Fibroblast of skin of right quadriceps (primary cell): ENCODE measurements at places on chromosomes 6 and 20.

DNA sequence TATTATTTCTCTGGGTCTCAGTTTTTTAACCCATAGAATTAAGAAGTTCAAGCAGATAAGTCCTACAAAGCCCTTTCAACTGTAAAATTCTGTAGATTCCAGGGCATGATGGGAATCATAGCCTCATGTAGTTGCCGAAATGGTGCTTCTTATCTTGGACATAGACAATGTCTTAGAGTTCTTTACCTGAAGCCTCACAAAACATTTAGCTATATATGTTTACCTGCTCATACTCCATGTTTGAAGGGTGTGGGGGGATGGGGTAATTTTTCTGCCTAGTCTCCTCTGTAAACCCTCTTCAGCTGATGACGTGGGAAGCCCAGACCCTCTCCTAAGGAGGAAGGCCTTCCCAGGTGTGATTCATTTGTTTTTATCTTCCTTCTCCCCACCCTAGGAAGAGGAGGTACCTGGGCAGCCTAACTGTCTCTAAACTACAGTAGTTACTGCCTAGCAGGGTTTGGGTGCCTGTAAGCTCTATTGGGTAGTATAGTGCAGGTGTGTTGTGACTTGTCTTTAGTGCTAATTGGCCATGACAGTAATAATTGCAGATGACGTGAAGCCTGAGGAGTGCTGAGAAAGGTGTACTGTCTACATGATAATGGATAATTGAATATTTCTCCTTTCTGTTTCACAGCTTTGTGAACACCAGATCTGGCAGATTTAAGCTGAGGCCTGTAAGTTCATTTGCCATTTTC, 230.8 kb downstream of the TFAP2B start:
- no peak for DNase-seq

DNA sequence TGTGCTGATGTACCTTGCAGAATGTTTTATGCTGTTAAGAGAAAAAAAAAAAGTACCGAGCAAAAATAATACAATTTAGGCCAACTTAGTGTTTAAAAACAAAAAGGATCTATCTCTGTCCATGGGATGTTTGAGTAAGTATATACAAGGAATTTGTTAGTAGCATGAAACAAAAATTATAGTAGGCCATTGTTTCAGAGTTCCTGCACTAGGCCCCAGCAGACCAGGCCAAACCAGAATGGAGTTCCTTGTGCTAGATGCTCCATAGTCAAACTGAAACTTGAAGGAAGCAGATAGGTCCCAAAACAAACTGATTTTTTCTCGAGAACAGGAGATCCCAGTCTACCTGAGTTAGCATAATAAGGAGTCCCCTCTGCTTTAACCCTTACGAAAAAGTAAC, 72.5 kb downstream of the SNX9 start:
- no peak for DNase-seq

GRCh38 chr6:156450421-156450820, 326.8 kb upstream of the ARID1B start:
- DNase-seq = no peak

GRCh38 chr6:148677594-148678476, 69.0 kb upstream of the UST start:
- no peak for DNase-seq

- no peak for DNase-seq
These were observed 9.1 kb upstream of the FOXP4 start for GRCh38 chr6:41536795-41537758.

DNA sequence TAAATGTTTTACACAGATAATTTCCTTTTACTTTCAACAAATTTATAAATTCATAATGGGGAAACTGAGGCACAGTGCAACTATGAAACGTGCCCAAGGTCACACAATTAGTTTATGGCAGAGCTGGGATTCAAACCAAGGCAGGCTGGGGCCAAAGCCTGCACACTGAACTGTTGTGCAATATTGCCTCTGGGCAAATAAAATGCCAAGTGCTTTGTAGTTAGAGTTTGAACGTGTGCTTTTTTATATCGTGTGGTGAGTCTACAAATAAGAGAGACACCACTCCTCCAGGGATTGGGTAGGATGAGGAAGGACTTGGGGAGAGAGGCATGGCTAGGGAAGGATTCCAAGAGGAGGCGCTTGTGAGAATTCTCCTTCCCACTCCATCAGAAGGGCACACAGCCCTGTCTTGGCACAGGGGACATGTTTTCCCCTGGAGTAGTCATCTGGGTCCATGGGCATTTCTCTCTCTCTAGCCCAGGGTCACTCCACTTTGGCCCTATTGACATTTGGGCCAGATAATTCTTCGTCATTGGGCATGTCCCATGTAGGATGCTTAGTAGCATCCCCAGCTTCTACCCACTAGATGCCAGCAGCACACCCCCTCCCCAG, 2.8 kb upstream of the CDH22 start:
- DNase-seq = no peak

GRCh38 chr6:79813854-79814709, 133.3 kb downstream of the ELOVL4 start:
- peak; percentile 51 for DNase-seq

DNA sequence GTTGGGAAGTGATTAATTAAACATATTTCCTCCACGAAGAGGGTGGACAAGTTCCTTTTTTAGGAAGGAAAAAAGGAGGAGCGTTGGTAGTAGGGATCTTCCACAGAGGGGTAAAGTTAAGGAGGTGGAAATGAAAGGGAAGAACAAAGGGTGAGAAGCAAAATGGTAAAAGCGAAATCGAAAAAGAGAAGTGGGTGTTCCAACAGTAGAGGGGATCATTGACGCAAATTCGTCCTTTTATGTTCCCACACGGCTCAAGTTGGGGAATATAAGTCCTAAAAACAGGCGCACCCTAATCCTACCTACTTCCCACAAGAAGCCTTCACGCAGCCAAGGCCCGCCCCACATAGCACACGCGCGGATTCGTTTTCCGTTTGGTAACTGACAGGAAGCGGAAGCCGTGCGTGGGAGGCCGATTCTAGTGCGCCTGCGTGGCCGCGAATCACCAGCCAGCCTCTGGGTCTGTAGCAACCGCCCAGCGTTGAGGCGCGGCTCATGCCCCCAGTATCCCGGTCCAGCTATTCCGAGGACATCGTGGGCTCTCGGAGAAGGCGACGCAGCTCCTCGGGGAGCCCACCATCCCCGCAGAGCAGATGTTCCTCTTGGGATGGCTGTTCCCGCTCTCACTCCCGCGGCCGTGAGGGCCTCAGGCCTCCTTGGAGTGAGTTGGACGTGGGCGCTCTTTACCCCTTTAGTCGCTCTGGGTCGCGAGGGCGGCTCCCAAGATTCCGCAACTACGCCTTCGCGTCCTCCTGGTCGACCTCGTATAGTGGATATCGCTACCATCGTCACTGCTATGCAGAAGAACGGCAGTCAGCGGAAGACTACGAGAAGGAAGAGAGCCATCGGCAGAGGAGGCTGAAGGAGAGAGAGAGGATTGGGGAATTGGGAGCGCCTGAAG, at the start of gene NKAPL:
NKAPL (plus strand) TSS at position 421 of the 901 bp plus-strand sequence; CDS start at position 496, 75 bp downstream.
- peak; percentile 70 for DNase-seq

GRCh38 chr6:150272264-150272975, 96.4 kb upstream of the IYD start:
- no peak for DNase-seq

- DNase-seq = no peak
These were observed 89.5 kb downstream of the JARID2 start for GRCh38 chr6:15335385-15335784.

GRCh38 chr20:7180256-7181045, 413.0 kb downstream of the BMP2 start:
- peak; percentile 73 for DNase-seq

GRCh38 chr6:83132121-83132520, 60.9 kb downstream of the PGM3 start:
- no peak for DNase-seq

GRCh38 chr6:80988892-80989291, 763.6 kb downstream of the TENT5A start:
- peak; percentile 31 for DNase-seq

DNA sequence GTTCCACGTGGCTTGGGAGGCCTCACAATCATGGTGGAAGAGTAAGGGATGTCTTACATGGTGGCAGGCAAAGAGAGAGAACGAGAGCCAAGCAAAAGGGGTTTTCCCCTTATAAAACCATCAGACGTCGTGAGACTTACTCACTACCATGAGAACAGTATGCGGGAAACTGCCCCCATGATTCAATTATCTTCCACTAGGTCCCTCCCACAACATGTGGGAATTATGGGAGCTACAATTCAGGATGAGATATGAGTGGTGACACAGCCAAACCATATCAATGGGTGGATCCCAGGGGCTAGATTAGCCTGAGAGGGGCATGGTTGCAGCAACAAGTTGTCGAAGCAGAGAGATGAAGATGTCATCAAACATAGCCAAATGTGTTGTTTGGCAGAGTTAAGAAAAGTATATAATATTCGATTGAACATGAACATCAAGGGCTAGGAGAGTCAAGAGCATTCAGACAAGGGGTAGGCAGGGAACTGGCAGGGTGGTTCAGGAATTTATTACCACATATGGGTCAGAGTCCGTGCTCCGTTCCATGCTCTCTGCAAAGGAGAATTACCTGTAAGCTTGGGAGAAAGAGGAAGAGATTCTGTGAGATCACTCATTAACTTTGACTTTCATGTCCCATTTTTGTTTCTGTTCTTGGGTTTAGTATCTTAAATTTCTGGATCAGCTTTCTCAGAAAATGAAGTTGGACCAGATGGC, 98.8 kb downstream of the CCDC170 start:
- no peak for DNase-seq

DNA sequence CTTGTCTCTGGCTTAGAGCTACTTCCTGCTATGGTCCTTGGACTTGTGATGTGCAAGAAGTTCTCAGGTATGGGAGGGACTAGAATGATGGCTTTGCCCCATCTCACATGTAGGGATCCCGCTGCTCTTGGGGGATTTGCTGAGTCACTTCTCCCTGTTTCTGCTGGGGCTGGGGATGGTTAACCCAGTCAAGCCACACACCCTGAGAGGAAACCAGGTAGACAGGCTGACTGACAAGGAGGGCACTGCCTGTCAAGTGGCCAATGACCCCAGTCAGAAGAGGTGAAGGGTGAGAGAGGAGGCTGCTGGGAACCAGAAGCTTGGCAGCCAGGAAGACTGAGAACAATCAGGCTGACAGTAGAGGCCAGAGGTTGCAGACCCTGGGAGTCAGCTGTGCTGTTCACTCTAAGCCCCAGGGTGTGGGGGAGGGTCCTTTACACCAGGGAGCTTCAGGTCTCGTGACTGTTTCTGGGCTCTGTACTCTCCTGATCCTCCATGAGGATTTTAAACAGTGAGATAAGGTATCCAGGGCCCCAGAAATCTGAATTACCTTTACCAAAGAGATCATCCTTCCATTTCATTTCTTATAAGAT, 34.6 kb downstream of the HLA-F start:
- DNase-seq = no peak

GRCh38 chr20:11982289-11982954, 64.7 kb downstream of the BTBD3 start:
- DNase-seq = no peak

- no peak for DNase-seq
These were observed 19.7 kb upstream of the SYNJ2 start for GRCh38 chr6:157961832-157962575.

DNA sequence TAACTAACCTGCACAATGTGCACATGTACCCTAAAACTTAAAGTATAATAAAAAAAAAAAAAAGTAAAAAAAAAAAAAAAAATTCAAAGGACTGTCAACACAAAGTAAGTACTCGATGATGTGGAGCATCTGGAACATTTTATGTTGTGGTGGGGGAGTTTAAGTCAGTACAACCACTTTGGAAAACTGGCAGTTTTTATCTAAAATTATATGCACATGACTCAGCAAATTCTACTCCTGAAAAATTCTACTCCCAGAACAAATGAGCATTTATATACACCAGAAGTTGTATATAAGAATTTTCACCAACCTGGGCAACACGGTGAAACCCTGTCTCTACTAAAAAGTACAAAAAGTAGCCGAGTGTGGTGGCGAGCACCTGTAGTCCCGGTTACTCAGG, 36.9 kb upstream of the CCDC28A start:
- DNase-seq = peak; percentile 9

DNA sequence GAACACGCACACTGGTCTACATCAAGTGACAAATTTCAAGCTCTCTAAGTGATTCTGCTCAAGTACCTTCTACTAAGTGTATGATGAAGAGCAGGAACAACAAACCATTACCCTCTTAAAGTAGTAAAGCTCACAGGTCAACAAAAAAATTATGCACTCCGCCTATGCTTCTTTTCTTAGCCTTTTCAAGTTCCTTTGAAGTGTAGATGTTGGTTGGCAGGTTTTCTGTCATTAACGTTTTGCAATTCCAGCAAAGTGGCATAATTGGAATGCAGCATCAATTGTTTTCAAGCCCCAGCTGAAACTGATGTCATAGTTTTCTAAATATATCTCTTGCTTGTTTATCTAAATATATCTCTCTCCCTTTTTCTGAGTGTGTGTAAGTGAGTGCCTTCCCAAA, 396.9 kb upstream of the EYS start:
- DNase-seq = no peak

- DNase-seq = no peak
These were observed 726 bp upstream of the EMILIN3 start for GRCh38 chr20:41367393-41367695.

DNA sequence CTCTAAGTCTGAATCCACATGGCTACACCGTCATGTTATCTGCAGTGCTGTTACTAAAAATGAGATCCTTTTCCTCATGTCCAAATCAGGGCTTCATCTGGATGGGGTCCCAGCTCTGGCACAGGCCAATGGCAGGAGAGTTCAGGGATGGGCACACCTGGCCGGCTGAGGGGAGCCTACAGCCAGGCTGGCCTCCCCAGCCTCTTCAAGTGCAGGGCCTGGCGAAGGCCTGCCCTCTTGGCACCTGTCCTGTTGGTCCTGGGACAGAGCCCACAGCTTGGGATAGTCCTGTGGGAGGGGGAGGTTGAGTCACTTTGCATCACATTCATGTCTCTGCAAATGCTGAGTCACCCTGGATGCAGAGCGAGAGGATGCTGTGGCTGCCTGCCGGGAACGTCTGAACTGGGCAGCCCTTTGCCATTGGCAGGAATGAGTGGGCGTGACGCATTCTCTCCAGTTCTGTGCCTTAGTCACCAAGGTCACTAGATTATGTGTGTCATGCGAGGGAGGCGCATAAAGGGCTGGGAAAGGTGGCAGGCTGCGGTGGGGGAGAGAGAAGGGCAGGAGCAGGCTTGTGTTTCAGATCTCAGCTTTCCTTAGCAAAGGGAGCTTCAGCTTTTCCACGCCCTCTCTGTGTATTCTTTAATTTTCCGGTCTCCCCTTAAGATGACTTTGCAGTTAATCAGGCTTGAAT, 223.2 kb upstream of the ECI2 start:
- peak; percentile 100 for DNase-seq

DNA sequence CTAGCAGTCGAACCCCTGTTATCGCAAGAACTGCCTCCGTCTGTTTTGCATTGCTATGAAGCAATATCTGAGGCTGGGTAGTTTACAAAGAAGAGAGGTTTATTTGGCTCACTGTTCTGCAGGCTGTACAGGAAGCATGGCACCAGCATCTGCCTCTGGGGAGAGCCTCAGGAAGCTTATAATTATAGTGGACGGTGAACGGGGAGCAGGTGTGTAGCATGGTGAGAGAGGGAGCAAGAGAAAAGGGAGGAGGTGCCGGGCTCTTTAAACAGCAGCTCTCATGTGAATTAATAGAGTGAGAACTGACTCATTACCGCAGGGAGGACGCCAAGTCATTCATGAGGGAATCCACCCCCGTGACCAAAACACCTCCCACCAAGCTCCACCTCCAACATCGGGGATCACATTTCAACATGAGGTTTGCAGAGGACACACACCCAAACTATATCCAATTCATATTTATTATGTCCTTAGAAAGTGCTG, 172.6 kb upstream of the KCNG1 start:
- DNase-seq = peak; percentile 58
